ENCODE measurements at places on chromosomes 7 and 10.

- no peak for DNase-seq
These were observed 37.2 kb downstream of the FIGNL1 start for GRCh38 chr7:50412973-50413372.

DNA sequence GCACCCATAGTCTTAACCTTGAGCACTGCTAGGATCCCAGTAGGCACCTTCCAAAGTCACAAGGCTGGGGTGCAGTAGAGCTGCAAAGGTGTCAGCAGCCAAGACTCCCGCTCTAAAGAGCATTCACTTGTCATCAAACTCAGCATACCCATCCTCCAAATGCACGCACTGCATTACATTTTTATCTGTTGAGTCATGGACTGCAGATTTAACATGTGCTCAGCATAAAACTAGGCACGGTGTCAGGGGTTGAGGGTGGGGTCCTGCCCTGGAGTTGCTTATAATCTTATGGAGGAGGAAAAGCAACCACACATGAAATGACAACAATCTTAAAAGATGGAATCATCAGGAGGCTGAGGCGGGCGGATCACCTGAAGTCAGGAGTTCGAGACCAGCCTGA lies 102.6 kb downstream of the PARP12 start:
- no peak for DNase-seq

GRCh38 chr7:85164376-85164775 lies 22.5 kb downstream of the SEMA3D start:
- no peak for DNase-seq

DNA sequence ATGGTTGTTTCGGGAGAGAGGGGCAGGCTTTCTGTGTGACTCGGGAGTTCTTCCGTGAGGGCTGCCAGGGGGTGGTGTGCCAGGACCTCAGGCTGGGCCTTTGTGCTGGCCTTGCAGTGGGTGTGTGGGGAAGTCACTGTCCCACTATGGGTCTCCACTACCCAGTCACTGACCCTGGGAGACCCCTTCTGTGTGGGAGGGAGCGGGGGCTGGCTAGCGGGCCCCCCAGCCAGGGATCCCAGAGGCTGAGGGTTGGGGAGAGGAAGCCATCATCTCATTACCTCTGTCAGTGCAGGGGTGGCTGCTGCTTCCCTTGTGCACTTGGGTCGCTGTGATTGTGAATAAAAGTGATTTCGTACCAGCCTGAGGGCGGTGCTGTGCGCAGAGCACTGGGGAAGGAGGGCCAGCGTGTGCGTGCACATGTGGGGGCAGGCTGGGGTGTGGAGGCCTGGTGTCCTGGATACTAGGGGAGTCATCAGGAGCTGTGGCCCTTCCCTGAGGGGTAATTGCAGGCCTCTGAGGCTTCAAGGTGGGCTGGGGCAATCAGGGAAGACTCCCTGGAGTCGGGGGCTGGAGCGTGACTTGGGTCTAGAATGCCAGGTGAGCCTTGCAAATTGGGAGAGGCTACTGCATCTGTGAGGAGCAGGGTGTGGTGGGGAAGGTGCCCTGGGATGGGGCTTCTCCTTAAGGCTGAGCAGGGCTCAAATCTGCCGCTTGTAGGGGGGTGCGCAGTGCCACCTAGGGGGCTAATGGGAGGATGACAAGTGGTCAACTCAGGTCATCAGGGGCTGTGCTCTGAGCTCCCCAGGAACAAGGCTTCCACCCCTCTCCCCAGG lies 98.9 kb downstream of the NEURL1 start:
- no peak for DNase-seq

- no peak for DNase-seq
These were observed 76.6 kb downstream of the NRBF2 start for GRCh38 chr10:63209705-63210104.

DNA sequence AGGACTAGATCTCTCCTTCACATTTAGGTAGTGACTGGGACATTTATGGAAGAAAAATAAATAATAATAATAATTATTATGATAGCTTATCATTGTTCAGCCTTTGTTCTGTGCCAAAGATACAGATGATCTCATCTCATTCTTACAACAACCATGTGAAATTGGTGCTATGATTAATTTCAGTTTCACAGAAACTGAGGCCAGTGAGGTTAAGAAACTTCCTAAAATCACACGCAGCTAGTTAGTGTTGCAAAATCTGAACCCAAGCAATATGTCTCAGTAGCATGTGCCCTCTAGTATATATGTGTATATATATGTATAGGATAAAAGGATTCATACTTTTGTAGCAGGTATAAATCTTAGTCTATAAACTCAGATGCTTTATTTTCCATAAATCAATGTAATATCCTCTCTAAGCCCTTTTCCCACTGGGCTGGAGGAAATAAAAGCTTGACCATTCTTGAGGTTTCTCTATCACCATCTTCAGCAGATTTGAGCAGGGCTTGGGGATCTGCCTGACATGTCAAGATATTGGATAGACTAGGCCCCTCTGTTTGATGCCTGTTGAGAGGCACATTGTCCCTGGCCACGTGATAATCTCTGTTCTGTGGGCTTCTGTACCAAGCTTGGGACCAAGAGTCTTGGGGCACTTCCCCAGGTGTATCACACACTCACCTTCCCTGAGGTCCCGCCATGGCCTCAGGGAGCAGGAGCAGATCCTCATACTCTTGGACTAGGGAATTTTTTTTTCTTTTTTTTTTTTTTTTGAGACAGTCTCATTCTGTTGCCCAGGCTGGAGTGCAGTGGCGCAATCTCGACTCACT lies 172.6 kb upstream of the NRP1 start:
- no peak for DNase-seq

DNA sequence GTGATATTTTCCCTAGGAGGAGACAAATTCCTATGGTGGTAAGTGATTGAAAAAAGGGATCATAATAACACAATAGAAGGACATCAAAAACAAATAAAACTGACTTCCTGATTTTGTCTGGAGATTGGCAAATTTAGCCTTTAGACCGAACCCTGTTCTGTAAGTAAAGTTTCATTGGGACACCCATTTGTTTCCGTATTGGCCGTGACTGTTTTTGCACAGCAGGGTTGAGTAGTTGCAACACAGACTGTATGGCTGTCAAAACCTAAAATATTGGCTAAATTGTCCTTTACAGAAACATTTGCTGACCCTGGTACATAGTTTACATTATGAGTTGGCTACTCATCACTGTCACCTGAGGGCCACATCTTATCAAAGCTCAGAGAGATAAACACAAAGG lies 168.6 kb downstream of the PRKCQ start:
- DNase-seq, result no peak

DNA sequence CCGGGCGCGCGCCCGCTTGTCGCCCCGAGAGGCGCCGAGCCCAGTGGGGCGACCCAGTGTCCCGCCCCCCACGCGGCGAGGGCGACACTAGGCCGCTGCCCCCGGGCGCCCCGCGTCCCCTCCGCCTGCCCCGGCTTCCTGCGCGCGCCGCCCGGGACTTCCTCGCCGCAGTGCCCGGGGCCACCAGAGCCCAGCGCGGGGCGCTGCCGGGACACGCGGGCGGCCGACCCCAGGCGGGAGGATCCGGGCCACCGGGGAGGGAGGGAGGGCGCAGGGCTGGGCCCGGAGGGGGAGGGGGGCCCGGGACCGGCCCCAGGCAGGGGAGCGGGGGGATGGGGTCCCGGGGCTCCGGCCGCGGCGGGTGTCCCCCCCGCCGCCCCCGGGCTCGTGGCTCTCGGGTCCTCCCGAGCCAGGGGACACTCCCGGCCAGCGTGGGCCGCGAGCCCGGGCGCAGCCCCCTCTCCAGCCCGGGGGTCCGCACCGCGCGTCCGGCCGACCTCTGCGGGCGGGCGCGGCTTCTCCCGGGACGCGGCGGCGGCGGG lies 435 bp upstream of the PWWP2B start:
- DNase-seq, result no peak

GRCh38 chr10:100076750-100077149 lies 4.9 kb downstream of the CPN1 start:
- no peak for DNase-seq

DNA sequence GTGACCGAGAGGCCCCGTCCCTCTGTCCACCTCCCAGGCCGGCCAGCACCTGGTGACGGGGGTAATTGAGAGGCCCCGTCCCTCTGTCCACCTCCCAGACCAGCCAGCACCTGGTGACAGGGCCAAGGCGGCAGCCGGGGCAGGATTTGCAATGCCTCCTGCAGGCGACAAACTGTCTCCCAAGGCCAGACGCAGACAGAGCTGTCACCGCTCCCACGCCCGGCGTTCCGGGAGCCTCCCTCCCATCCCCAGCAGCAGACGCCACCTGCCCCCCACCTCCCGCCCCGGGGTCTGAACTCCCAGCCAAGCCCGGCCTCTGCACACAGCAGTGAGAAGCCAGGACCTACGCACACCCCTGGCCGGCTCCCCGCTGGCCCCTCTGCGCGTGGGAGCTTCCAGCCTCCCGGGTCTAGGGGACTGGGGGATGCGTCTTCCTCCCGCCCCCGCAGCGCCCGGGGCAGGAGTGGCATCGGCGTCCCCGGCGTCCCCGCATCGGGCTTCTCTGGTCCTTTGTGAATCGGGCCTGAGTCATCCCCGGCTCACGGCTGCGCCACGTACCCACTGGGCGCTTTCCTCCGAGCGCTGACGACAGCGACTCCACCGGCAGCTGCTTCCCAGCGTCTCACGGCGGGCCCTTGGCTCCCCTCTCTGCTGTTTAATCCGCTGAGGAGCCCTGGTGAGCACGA lies 95.1 kb upstream of the DIP2C start:
- peak; percentile 55 for DNase-seq

GRCh38 chr10:89339875-89340274 lies 12.1 kb downstream of the IFIT3 start:
- no peak for DNase-seq

- DNase-seq, result no peak
These were observed 402.7 kb downstream of the IPMK start for GRCh38 chr10:57864765-57865680.

- DNase-seq, result no peak
These were observed 194.4 kb downstream of the MYOF start for GRCh38 chr10:93287775-93288174.

- no peak for DNase-seq
These were observed 12.2 kb downstream of the LIPF start for GRCh38 chr10:88676283-88677060.

- no peak for DNase-seq
These were observed 4.4 kb upstream of the MALSU1 start for GRCh38 chr7:23294549-23295400.

- no peak for DNase-seq
These were observed 20.5 kb downstream of the STRA8 start for GRCh38 chr7:135253851-135254771.

DNA sequence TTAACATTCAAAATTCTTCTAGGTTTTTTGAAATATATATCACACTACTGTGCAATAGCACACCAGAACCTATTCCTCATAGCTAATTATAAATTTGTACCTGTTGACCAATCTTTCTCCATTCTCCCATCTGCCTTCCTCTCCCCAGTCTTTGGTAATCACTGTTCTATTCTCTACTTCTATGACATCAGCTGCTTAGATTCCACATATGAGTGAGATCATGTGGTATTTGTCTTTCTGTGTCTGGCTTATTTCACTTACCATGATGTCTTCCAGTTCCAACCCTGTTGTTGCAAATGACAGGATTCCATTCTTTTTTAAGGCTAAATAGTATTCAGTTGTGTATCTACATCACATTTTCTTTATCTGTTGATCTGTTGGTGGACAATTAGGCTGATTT lies 54.4 kb upstream of the CCDC6 start:
- no peak for DNase-seq

DNA sequence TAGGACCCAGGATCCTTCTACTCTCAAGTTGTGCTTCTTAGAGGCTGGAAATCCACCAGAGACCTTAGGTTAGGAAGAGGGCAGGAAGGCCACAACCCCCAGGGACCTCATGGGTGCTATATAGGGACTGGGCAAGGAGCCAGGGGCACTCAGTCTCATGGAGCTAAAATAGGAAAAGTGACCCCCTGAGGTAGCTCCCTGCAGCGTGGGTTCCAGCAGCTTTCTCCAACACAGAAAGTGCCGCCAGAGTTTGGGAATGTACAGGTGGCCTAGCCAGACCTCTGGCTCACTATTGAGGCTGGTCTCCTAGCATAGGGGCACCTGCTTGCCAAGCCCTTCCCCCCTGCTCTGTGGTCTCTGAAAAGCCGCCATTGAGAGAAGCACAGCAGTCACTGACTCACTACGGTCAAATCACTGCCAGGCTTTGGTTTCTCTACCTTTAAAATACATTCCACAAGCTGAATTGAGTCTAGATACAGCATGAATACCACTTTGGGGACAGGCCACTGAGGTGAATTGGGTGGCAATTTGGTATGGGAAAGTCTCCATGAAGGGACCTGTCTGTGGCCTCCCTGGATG lies 333.2 kb upstream of the PODXL start:
- DNase-seq, result no peak

GRCh38 chr7:24406053-24406788 lies 122.2 kb downstream of the NPY start:
- peak; percentile 16 for DNase-seq

DNA sequence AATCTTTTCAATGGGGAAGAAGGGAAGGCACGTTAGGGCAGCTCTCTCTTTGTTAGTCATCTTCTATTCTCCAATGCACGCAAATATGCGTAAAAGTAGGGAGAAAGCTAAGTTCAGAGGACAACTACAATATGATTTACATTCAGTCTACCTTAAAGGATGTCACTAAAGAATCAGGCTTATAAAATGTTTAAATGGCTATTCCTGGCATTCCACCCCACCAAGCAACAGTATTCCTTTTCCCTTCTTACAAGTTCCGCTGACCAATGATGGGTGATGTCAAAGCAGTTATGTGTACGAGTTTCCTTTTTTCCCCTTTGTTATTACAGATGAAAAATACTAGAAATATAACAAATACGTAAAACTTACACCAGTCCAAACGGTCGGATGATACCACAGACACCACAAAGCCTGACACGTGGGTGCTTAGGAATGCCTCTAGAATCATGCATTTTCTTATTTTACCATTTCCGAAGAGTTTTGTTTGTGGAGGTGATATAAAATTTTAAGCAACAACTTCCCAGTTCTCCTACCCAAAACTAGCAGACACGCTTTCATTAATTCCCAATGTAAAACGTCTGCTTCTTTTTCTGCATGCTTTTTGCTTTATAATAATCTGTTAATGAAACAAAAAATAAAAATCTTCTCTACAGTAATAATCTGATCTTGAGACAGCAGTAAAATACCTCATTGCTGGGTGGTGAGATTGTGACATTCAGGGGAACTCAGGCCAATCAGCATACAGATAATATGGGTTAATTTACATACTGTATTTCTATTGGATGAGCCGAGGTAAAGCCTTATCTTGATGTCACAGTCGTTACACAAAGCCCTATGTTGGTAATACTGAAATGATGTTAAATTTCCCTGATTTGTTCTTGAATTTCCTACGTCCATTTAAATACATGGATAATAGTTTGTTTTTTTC lies 708 bp upstream of the GPR85 start:
- peak; percentile 69 for DNase-seq

- DNase-seq, result no peak
These were observed 289.6 kb upstream of the NPVF start for GRCh38 chr7:25517906-25518305.

All from NCI-H524 (cell line).